ENCODE measurements at places on chromosomes 3 and 15.

DNA sequence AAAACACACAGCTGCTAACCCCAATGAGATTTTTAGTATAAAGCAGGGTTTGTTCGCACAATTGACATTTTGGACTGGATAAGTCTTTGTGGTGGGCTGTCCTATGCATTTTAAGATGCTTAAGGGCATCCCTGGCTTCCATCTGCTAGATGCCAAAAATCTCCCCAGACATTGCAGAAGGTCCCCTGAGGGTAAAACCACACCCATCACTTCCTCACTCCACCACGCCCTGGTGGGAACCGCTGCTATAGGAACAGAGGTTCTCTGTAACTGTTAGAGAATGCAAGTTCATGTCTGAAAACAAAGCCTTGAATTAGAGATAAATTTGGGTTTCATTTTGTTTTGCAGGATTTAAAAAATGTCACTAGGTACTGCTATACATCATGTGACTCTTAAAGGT, 67.7 kb downstream of the ARHGEF26 start:
- no peak for DNase-seq

- no peak for DNase-seq
Observed at GRCh38 chr3:175258763-175259162, 399.6 kb downstream of the NAALADL2 start.

GRCh38 chr15:34355241-34355640, 11.8 kb downstream of the LPCAT4 start:
- DNase-seq, result no peak

DNA sequence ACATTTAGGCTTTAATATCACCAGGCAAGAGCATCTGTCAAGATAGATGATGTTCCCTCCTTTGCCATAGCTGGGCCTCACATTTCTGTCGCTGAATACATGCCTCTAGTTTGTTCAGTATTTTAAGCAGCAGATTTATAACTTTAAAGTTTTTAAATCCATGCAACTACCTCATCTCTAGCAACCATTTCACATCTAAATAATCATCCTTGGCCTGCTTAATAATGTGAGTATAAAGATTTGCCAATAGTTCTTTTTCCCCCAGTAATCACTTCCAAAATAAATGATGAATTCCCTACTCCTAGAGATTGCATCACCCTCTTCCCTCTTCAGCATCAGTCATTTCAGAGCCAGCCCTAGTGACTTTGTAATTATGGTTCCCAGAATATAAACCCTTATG, 36.2 kb upstream of the FILIP1L start:
- DNase-seq, result no peak

GRCh38 chr15:56533731-56534403, 68.9 kb upstream of the MNS1 start:
- DNase-seq, result no peak

DNA sequence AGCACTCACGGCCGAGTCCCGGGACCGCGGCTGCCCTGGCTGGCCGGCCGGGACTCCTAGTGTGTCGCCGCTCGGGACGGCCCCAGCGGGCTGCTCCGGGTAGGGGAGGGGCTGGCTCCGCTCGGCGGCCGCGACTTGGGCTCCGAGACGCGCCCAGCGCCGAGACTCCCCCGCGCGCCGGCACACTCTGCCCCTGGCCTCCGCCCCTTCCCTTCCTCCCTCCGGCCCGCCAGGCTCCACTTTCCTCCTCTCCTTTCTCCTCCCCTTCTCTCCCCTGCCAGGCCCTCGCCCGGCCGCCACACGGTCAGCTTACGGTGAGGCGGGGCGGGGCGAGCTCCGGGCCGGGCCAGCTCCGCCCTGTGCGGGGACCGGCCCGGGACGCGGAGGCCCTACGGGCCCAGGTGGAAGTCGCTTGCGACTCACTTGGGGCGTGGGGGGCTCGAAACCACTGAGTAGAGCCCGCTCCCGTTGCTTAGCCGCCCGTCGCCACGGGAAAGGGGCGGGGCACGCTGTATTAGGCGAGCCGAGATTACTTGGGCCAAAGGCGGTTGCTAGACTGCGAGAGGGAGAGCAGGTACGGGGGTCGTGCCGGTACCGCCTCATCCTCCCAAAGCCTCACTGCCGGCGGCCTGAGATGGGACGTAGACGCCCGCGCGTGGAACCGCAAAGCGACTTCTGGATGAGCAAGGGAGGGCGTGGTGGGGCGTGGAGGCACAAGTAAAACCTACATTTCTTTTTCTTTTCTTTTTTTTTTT, at the start of gene ITGB5:
Gene ITGB5, minus strand, starts transcription at position 189 of the 755 bp plus-strand sequence. CDS start 365 bp downstream, outside the sequence.
- no peak for DNase-seq

DNA sequence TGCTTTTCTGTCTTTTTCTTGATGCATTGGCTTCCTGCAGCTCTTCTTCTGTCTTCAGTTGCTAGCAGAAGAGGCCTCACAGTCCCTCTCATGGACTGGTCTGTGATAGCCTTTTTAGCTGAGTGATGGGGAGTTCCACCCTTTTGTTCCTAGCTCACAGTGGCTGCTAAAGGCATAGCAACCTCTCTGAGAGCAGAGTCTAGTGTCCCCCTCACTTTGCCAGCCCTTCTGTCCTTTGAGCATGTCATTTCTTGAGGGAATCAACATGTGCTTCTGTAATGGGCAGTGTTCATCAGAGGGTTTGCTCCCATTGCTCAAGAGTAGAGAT, 44.4 kb downstream of the GAP43 start:
- no peak for DNase-seq

GRCh38 chr15:47427463-47427862, 289.8 kb upstream of the SEMA6D start:
- DNase-seq, result no peak

DNA sequence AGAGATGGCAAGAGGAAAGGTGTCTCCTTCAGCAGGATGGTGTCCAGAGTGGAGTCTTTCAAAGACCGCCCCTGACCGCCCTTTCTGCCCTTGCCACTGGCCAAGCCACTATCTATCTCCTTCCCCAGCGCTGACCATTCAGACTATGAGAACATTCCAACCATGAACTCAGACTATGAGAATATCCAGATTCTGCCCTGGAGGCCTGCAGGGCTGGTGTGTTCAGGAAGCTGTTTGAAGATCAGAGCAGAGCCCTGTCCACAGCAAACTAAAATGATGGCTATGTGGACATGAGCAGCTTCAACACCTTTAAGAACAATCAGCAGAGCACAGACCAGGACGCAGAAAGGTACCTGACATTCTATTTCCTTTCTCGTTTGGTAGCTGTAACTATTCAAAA, 57.3 kb upstream of the WNT7A start:
- DNase-seq, result no peak

DNA sequence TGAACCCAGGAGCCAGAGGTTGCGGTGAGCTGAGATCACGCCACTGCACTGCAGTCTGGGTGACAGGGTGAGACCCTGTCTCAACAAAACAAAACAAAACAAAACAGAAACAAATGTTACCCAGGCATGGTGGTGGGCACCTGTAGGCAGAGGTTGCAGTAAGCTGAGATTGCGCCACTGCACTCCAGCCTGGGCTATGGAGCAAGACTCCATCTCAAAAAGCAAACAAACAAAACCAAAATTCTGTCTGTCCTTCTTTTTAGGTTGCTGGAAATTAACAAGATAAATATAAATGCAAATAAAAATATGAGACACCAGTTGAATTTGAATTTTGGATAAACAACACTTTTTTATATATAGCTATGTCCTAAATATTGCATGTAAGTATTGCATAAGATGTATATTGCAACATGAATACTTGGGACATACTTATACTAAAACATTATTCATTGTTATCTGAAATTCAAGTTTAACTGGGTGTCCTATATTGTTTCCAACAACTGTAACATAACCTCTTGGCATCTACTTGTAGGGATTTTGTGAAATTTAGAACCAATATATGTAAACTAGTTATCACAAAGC, 4.7 kb upstream of the CEP97 start:
- DNase-seq, result no peak

GRCh38 chr15:41836713-41837454, 1.8 kb upstream of the PLA2G4B start:
- DNase-seq, result no peak
